ENCODE measurements at places on chromosomes 7 and 10.

GRCh38 chr10:71266147-71266917 lies 52.7 kb upstream of the SLC29A3 start:
- no peak for DNase-seq

GRCh38 chr7:4067874-4068273 lies 614.2 kb upstream of the FOXK1 start:
- no peak for DNase-seq

DNA sequence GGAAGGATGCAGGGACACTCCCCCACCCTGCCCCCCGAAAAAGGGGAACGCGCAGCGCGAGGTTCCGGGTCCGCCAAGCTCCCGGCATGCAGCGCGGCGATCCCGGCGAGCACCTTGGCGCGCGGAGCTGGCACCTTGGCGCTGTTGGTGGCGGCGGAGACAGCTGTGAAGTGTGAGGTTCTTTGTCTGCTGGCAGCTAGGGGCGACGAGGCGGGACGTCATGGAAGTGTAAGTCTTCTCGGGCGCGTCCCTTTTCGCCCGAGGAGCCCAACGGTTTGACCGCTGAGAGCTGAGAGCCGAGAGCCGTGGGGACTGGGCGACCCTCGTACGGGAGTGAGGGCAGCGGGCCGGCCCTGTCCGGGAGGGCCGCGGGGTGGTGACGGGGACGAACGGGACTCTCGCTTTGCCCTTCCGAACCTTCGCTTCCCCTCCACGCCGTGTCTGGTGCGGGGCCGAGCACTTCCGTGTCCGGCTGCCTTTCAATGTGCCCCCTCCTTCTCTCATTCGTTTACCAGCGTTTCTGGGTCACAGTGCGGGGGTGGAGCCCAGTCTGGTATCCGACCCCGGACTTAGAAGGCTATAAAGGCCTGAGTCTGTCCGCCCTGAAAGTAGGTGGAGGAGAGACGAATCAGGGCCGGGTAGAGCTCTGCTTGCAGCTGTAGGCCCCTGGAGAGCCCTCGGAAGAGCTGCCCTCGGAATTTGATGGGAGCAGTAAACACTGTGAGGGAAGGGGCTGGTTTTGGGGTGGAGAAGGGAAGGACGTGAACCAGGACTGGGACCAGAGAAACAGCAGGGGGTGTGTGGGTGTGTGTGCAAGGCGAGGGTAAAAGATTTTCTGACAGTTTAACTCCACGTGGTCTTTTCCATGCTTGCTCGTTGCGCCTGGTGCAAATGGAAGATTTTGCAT lies at the start of gene CRCP:
TSS of gene CRCP (plus strand) at position 105 of the 907 bp plus-strand sequence. CDS start at position 221, 116 bp downstream.
- peak; percentile 39 for DNase-seq

- DNase-seq = no peak
These were observed 154.8 kb downstream of the DGKB start for GRCh38 chr7:14747701-14748100.

GRCh38 chr10:45440511-45441062 lies 66.6 kb downstream of the ALOX5 start:
- no peak for DNase-seq

DNA sequence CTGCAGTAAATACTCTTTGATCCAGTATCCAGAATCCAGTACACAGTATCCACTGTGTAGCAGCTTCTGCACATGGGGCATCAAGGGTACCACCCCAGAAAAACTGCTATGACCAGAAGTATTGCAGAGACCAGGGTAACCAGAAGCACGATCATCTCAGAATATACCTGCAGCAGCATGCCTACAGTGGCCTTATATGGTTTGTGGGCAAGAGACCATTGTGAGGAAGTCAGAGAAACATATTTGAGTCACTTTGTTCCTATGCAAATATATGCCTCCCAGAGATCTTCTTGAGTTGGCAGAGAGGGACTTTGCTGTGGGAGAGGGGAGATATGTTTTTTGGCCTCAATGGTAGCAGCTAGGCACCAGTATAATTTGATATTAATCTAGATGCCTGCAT lies 206.4 kb upstream of the LRRTM3 start:
- no peak for DNase-seq
